ENCODE measurements at places on chromosomes 4 and X.
A peak's percentile ranks its signal among the peaks of the same experiment; 100 is the strongest.

DNA sequence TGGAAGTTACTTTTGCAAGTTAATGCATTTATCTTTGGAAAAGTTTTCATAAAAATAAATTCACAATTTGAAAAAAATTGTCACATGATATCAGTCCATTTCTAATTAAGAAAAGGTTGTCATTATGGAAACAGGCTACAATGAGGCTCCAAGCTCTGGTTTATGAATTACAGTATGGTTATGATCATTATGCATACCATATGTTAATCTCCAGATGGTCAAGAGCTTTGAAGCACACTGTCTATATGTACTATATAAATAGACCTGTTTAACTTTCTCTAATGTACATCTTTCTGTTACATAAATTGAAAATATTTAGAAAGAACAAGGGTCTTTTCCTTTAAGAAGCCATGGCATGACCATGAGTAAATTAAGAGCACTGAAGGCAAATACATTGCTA lies 2338.8 kb downstream of the PCDH7 start:
- no peak for DNase-seq

DNA sequence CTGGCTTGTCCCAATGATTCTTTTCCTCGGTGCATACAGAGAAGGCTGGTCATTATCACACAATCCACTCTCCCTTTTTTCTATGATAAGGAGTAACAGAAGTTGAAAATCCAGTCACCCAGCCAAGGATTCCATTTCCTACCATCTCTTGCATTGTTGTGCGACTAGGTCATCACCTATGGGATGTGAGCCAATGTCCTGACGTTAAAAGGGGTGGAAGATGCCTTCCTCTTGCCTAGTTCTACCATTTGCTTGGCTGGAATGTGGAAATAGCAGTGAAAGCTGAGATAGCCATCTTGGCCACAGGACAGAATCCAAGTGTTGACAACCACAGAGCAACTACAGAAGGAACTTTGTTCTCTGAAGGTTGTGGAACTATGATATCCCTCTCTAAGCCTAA lies 132.2 kb upstream of the KIT start:
- no peak for DNase-seq

DNA sequence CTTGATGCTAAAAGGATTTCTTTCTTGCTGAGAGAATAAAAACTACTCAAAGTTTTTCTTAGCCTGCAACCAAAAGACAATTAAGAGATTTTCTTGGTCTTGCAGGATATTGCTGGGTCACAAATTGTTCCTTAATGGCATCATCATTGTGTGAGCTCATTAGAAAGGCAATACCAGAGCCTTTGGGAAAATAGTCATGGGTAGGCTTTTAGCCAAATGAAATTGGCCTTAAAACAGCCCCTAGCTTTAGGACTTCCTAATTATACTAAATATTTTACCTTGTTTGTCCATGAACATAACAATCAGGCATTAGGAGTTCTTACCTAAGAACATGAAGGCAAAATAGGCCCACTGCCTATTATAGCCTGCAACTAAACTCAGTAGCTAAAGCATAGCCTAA lies 10.4 kb upstream of the FAM13A start:
- no peak for DNase-seq

GRCh38 chrX:74446876-74447275 lies 25.6 kb downstream of the SLC16A2 start:
- DNase-seq = no peak

- DNase-seq = no peak
Observed at GRCh38 chr4:134879019-134879418, 677.4 kb upstream of the PABPC4L start.

- no peak for DNase-seq
Observed at GRCh38 chr4:14364953-14365536, 637.2 kb upstream of the CPEB2 start.

GRCh38 chrX:9785944-9786797 lies at the start of gene SHROOM2:
Gene SHROOM2 (plus strand): TSS chrX:9786429. CDS start chrX:9786546, 117 bp downstream.
- DNase-seq = peak; percentile 38

DNA sequence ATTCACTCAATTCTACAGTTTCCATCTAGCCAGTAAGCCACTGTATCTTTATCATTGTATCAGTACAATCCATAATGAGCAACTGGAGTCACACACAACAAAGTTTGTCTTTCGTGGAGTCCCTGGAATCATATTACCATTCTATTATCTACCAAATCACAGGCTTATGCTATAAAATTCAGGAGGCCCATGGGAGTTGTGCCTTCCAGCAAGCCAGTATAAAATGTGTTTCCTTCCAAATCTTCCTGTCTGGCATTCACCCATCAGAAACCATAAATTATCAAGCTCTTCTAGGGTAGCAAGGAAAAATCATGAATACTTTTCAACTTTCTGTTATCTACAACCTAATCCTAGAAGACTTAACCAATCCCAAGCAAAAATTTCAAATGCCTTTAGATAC lies 1383.3 kb upstream of the PCDH7 start:
- no peak for DNase-seq

DNA sequence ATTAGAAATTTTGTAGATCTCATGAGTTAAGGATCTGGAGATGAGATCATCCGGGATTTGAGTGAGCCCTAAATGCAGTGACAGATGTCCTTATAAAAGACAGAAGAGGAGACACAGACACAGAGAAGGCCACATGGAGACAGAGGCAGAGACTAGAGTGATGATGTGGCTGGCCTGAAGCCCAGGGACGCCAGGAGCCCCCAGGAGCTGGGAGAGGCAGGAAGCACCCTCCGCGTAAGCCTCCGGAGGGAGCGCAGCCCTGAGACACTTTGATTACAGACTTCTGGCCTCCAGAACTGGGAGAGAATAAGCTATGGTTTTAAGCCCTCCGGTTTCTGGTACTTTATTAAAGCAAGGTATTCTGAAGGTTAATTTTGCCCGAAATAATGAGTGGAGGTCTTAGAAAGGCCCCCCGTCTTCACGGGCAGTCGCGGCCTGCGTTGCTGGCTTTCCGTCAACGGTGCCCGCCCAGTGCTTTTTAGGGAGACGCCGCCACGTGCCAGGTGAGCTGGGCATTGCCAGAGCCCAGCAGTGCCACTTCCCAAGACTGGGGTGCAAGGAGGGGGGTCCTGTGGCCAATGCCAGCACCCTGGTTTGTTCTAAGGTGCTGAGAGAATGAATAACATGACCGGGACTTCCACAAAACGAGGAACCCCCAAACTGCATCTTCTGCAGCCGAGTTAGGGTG lies 8.1 kb downstream of the DHRSX start:
- no peak for DNase-seq

GRCh38 chr4:180792541-180792940 lies 1450.7 kb upstream of the TENM3 start:
- DNase-seq = no peak

DNA sequence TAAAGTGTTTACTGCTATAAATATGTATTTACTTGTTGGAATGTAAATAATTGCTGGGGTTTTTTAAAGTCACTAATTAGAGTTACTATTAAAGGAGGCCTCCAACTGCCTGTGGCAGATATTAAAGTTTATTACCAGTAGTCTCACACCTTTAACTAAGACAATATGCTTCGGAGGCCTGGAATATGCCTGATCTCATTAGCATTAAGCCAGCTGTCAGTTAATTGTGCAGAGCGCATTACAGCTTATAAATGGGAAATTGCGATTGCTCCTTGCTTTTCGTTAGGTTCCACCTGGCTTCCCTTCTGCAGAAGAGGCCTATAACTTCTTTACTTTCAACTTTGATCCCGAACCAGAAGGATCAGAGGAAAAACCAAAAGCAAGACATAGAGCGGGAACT lies 41.3 kb downstream of the CC2D2A start:
- no peak for DNase-seq

GRCh38 chr4:40183615-40184411 lies 13.0 kb upstream of the RHOH start:
- no peak for DNase-seq

GRCh38 chrX:30308263-30309138 lies 689 bp downstream of the NR0B1 start:
- DNase-seq = no peak

- DNase-seq = no peak
Observed at GRCh38 chr4:15935504-15936402, 2.8 kb downstream of the FGFBP1 start.

DNA sequence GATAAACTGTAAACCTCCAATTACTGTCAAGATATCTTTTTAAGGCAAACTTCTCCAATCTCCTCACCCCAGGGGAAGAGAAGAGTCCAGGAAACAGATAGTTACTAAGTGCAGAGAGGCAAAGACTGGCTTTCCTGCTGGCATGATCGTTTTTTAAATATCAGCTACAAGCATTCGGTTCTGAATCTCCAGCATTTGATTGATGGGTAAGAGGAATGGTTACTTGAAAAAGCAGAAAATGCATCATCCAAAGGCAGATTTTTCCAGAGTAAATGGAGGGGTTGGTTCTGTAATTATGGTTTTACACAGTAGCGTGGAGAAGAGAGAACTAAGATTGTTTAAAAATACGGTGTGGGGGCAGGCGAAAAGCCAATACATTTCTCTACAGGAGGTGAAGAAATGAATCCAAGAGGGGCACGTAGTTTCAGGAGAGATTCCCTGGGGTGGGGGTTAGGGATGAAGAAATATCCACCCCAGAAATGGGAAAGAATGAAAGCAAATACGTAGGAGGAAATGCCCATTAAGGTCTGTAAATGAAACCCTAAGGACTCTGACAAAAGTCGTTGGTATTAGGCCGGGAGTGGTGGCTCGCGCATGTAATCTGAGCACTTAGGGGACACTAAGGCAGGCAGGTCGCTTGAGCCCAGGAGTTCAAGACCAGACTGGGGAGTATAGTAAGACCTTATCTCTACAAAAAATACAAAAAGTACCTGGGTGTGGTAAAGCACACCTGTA lies 248.3 kb downstream of the DHRSX start:
- DNase-seq = no peak

GRCh38 chrX:75547783-75548182 lies 24.9 kb upstream of the ZDHHC15 start:
- DNase-seq = peak; percentile 48

- peak; percentile 88 for DNase-seq
Observed at GRCh38 chr4:53929955-53930798, 134.2 kb downstream of the CHIC2 start.

DNA sequence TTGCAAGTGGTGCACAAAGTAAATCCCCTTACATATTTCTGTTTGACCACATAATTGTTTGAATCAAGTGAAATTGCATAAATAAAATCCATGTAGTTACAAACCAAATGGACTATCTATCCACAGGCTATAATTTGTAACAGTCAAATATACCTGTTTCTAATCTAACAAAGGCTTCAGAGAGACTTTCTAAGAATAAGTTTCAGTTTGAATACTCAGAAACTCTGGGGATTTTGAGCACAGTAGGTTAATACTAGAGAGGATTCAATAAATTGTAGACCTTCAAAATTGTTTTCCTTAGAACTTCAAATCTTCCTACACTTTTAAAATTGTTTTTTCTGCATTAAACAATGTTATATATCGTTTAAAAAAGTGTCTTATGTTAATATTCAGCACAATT lies 1250.1 kb downstream of the NLGN4X start:
- DNase-seq = no peak

GRCh38 chr4:78585633-78586032 lies 34.1 kb downstream of the ANXA3 start:
- no peak for DNase-seq

DNA sequence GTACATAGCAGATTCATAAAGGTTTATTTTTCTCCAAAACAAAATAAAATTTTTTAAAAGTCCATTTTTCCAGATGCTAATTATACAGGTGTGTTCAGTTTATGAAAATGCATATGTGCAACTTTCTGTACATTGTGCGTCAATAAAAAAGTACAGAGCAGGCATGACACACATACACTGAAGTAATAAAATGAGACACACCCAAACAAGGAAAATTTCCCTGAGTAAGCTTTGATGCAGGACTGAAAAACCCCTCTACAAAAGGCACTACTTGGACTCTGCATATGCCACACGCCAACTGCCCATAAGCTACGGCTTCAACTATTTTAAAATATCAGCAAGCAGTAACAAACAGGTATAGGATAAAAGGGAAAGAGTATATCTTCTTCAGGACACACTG lies 13.8 kb downstream of the ARAP2 start:
- no peak for DNase-seq
